Activated B cell treated with CpG ODN at 0.5 μM for 24 hours (primary cell): ENCODE measurements at places on chromosomes 7 and 10.

DNA sequence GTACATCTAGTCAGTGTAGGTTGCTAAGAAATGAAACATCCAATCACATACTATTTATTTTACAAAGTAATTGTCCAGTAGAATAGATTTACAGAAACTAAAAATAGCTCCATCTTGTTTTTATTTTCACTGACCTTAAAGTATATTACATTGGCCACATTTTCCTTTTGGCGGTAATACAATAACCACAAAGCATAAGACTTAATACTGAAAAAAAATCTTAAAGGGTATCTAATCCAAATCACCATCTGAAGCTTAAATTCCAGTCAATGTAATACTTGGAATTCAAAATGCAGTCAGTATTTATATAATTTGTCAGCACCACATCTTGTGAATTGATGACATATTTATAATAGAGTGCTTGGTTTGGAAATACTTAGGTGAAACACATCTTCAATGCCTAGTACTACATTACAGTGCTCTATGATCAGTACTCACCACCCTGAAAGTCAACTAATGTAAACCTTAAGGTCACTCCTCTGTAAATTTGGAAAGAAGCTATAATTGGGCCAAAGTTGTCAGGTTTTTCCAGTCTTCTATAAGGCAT lies 8.9 kb downstream of the ANKMY2 start:
- DNase-seq: no peak

GRCh38 chr10:124341768-124342135 lies 77.0 kb downstream of the OAT start:
- no peak for DNase-seq

DNA sequence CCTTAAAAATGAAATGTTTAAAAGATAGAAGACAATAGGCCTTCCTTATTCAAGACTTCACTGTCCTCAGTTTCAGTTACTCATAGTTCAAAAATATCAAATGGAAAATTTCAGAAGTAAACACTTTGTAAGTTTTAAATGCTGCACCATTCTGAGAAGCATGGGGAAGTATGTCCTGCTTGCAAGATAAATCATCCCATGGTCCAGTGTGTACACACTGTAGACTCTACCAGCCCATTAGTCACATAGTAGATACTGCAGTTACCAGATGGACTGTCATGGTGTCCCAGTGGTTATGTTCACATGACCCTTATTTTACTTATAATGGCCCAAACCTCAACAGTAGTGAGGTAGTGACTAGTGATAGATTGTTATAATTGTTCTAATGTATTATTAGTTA lies 69.5 kb downstream of the PTPN12 start:
- no peak for DNase-seq

DNA sequence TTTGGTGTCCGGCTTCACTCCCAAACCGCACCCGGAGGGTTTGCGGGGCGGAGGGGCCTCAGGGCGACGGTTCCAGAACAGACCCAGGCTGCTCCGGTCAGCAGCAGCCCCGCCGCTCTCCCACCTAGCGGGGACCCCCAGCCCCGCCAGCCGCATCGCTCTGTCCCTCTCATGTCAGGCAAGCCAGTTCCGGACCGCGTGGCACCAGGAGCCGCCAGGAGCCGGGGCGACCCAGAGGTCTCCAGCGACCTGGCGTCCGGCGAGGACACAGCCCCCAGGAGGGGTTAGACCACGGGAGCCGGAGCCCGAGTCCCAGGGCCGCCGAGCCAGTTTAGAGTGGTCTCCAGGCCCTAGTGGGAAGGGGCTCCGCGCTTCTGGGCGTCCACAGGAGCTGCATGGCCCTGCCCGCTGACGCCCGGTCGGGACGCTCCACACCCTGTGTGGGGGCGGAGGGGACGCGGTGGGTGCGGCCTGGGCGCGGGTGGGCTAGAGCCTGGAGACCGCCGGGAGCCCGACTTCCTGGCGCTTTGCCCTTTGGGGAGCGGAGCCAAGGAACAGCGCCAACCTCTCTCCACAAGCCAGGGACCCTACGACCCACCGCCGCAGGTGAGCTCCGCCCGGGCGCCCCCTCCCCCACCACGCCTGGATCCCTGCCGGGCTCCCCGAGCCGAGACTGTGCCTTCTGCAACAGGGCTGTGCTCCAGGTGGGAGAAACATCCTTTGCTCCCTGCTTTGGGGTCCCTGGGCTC lies 43.4 kb downstream of the ZNF117 start:
- no peak for DNase-seq

DNA sequence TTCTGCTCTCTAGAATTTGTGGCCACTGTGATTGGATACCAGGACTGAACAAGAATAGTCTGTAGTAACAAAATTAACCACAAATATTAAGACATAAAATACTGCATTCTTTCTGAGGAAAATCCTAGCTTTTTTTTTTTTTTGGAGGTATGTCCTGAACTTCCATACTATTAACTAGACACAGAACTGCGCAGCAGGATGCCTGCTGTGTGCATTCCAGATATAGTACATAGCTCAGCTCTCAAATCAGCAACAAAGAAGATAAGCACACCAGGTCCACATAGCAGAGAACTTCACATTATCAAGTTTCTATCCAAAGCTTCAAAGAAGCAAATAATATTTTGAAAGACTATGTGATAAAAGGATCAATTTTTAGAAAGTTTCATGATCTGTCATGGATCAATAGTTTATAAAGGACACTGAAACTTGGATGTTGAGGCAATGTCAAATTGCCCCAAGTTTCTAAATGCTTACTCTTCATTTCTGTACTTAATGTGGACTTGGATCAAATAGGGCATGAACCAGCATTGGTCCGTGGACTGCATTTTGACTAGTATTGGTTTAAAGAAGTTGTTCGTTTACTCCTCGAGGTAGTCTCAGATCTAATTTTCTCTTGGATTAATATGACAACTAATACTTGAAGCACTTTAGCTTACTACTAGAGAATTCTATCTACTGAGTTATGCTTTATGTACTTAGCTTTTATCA lies 15.4 kb downstream of the NAMPT start:
- DNase-seq: no peak

GRCh38 chr10:49379596-49380410 lies 16.1 kb downstream of the DRGX start:
- no peak for DNase-seq

- DNase-seq: no peak
Measured at GRCh38 chr7:131610007-131610406, 53.6 kb upstream of the PODXL start.

DNA sequence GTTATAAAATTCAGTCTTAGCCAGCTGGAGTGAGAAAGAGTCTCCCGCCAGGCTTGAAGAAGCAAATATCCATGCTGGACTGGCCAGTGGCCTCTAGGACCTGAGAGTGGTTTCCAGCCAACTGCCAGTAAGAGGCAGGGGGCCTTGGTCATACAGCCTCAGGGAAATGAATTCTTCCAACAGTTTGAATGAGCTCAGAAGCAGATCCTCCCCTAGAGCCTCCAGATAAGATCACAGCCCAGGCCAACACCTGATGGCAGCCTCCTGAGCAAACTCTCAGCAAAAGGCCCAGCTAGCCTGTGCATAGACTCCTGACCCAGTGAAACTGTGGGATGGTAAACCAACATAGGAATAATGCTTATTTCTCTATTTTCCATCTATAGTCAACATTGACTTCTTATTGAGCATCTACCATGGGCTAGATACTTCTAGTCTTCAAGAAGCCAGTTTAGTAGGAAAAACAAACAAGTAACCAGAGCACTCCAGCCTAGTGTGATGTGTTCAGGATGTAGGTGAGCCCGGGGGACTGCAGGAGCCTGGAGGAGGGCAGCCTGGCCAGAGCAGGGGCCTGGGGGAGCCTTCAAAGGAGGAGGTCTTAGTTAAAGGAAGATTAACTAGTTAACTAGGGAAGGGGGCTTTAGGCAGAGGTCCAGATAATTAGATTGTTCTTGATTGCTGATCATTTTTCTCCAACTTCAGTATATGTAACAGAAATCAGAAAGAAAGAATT lies 115.4 kb upstream of the ADO start:
- no peak for DNase-seq

DNA sequence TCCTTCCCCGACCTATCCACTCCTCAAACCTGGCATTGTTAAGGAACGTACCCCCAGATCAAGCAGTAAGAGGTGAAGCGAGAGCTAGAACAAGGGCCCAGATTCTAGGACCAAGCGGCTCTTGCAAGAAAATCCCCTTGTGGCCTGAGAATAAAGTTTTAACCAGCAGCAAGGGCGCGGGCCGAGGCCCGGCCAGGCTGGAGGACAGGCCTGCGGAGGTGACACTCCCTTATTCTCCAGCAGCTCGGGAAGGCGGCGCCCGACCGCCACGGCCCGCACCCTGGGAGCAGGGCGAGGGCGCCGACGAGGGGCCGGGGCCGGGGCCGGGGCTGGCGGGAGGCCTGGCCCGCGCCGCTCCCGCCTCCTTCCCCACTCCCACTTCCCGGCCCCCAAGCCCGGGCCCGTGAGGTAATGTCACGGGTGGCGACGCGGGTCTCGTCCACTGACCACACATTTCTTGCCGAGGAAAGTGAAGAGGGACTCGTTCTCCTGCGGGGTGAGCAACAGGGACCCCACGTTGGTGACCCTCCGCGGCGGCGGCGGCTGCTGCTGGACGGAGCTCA lies 551 bp downstream of the WASL start:
- no peak for DNase-seq

DNA sequence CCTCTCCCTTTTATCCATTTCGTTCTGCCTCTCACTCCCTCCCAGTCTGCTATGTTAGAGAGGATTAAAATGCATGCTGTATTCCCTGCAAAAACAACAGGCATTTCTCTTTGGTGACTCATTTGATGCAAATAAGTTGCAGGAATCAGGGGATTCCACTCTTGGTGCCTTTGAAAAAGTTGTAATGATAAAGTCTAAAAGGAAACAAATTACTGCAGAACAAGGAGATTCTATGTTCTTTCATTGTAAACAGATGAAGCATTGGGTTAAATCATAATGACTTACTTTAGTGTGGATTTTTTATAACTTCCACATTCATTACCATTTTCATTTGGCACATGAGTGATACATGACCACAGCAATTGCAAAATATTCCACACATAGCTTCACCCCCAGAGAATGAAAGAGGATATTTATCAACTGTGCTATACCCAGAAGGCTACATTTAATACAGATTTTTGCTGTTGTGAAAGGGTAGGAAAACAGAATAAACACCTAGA lies 33.4 kb upstream of the ABLIM1 start:
- no peak for DNase-seq
